ENCODE measurements at places on chromosomes 7 and 10. TPM values are rescaled to one million over a fixed set of nuclear protein-coding genes. Genes with fewer than 3 reads are reported as not detected.
A peak's percentile ranks its signal among the peaks of the same experiment; 100 is the strongest.

DNA sequence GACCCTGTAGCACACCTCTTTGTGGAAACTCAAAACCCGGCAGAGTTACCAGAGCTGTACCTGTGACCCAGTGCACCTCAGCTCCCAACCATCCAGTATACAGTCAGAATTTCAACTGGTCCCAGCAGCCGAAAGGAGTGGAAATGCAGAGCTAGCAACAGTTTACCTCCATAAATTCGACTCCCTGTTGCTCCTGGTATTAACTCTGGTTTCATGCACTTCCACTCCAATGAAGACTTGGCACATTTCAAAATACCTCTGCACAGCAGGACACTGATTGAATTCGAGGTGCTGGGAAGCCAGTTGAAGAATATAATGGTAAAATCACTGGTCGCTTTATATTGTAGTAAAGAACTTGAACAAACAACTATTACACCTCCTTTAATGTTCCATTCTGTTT lies 17.9 kb upstream of the TIAL1 start:
- no peak for DNase-seq

Gene SSC4D
- total RNA-seq = 0.23 TPM

Gene SPDYE11
- not detected for total RNA-seq

DNA sequence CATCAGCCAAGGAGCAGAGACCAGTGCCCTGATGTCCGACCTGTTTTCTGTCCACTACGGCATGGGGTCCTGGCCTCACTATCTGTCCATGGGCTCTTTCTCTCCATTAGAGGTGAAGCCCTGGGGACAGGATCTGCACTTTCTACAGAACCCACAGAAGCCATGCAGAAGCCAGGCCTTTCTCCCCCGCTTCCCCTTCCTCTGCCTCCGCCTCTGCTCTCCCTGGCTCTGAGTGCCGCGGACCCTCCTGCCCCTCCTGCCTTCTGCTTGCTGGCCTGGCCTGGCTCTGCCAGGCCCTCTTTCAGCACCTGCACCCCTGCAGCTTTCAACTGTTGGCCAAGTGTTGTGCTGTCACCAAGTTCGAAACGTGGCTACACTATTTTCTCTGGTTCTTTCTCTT lies 439.8 kb upstream of the ZMIZ1 start:
- DNase-seq = no peak

GRCh38 chr7:1262441-1262840 lies 29.8 kb downstream of the UNCX start:
- DNase-seq = no peak

DNA sequence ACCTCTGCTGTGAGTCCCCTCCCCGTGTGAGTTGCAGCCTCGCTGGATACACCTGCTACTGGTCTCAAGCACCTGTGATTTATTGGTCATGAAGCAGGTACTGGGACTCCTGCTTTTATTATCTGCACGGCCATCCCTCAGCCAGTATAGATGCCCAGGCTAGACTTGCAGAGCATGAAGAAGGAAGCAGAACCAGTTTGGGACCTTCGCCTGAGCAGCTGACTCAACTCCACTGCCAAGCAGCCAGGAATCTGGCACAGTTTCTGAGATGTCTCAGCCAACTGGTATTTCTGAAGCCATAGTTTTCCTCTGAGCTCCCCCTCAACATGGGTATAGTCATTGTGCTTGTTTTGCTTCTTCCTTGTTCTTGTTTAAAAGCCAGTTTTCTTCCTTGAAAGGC lies 28.0 kb upstream of the SLC39A12 start:
- no peak for DNase-seq

- no peak for DNase-seq
Measured at GRCh38 chr10:86943316-86944030, 13.9 kb downstream of the MMRN2 start.

Gene CYP2C18
- not detected for total RNA-seq

Gene SPDYE8
- total RNA-seq = not detected

GRCh38 chr10:4693967-4694366 lies 132.0 kb upstream of the AKR1E2 start:
- DNase-seq = no peak

Gene SEC31B
- 120 TPM for total RNA-seq

GRCh38 chr10:5987747-5988146 lies 10.4 kb upstream of the IL15RA start:
- DNase-seq = peak; percentile 36

DNA sequence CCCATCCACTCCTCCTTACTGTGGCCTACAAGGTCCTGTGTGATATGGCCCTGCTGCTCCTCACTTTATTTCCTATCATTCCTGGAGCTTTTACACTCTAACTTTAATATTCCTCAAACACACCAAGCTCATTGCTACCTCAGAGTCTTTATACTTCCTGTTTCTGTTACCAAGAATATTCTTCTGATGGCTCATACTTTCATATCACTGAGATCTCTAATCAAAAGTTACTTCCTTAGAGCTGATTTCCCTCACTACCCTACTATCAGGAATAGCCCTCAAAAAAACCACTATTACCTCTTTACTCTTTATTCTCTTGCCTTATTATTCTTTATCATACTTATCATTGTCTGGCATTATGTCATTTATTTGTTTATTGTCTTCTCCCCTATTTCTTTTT lies 5.8 kb upstream of the PPP3CB start:
- no peak for DNase-seq

GRCh38 chr7:158270106-158270775 lies 317.4 kb downstream of the PTPRN2 start:
- no peak for DNase-seq

DNA sequence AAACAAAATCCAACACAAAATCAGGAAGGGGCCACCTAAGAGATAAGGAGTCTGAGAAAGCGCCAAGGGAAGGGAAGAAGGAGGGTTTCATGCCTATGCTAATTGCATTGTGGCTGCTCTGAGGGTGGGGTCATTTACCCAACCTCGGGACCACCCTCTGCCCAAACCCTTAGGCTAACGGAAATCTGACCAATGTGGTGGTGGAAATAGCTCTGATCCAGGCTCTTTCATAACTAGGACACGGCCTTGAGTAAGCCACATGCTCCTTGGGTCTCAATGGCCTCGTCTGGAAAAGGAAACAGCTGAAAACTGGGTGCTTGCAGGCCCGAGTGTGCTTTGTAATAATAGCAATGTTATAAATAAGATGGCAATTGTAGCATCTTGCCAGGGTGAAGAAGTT lies 14.9 kb upstream of the SRGN start:
- no peak for DNase-seq

DNA sequence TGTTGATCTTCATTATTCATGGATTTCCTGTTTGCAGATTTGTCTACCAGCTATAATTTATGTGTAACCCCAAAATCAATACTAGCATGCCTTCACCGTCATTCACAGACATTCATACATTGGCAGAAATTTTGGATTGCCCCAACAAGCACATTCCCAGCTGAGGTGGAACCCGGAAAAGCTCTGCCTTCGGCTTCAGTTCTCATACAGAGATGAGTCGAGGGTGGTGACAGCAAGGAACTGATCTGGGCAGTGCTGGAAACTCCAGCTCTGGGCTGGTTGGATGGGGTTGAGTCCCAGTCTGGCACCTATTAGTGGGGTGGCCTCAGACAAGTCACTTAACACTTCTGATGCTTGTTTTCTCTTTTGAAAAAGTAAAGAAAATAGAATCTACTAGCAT lies 267.5 kb downstream of the SNX13 start:
- DNase-seq = no peak

Gene CALCR
- total RNA-seq = not detected

Gene AKR1E2
- total RNA-seq = 2.5 TPM

- DNase-seq = no peak
Measured at GRCh38 chr10:128137877-128138276, 11.7 kb upstream of the MKI67 start.

- no peak for DNase-seq
Measured at GRCh38 chr10:71255808-71256660, 43.7 kb downstream of the UNC5B start.

DNA sequence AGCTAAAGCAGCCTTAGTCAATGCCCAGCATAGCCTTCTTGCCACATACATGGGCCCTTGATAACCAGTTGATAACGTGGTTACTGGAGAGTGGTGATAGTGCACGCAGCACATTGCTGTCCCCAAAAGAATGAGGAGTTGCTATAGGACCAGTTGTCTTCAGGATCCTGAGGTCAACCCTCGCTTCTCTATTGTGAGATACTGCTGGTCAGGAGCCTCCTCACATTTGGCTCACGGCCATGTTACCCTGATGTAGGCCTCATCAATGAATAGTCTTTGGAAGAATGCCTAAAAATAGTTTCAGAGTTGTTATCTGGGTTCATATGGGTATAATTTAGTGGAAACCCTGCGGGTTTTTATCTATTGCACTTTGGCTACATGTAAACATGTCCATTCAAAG lies 230.7 kb downstream of the VTI1A start:
- DNase-seq = no peak

- DNase-seq = no peak
Measured at GRCh38 chr7:26627891-26628341, 236.5 kb downstream of the SKAP2 start.

DNA sequence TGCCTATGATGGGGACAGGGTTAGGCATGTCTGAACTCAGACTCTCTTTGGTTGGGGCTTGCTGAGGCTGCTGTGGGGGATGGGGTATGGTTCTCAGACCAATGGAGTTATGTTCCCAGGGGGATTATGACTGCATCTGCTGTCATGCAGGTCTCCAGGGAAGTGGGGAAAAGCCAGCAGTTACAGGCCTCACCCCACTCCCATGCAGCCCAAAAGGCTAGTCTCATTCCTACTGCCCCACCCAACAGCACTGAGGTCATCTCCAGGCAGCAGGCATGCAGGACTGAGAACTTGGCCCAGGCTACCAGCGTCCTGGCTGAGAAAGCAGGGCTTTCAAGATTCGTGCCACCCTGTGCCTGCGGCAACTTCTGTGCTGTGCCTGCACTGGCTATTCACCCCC lies 373.3 kb downstream of the HTR7 start:
- no peak for DNase-seq

Gene HACD1
- 6.6 TPM for total RNA-seq

GRCh38 chr7:377080-378040 lies 87.4 kb downstream of the FOXL3 start:
- no peak for DNase-seq

Gene NPC1L1
- total RNA-seq = not detected

Gene CLRN3
- not detected for total RNA-seq

- DNase-seq = no peak
Measured at GRCh38 chr7:130899638-130900401, 165.8 kb upstream of the KLF14 start.

Gene FXYD4
- total RNA-seq = 0.37 TPM

- DNase-seq = no peak
Measured at GRCh38 chr7:141837683-141838082, 3.6 kb downstream of the PRSS37 start.

DNA sequence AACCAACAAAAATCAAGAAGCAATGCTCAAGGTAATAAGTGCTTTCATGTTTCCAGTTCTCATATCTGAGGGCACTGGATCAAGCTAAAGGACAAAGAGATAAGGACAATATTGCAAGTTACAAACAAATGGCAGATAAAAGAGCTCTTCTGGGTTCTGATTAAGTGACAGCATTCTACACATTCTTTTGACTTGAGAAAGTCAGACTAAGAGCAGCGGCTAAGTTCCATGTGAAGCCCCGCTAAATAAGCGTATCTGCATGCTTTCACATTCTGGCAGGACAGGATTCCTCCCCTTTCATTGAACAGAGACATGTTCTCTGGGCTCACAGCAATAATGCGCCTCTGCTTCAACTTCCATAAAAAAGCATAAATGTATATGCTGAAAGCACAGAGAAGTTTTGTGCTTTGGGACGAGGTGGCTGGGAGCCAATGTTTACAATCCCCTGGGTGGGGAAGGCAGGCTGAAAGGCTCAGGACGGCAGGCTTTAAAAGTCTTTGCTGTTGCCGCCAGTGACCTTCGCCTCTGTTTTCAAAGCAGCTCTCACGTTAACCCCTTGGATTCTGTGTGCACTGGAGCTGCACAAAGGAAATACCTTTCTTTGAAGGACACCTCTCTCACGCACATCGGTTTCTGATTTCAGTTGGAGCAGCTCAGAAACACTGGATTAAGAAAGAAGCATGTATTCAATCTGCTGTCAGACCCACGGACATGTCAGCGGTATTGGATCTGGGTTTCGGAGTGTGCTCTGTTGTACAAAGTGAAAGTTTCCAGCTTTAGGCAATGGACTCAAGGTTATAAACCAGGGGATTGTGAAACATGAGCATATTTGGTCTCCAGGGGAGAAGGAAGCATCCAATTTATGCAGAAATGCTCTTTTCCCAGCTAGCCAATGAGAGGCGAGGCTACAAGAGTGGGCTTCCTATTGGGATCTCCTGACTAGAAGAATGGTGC lies 105.4 kb upstream of the FAM133B start:
- no peak for DNase-seq

DNA sequence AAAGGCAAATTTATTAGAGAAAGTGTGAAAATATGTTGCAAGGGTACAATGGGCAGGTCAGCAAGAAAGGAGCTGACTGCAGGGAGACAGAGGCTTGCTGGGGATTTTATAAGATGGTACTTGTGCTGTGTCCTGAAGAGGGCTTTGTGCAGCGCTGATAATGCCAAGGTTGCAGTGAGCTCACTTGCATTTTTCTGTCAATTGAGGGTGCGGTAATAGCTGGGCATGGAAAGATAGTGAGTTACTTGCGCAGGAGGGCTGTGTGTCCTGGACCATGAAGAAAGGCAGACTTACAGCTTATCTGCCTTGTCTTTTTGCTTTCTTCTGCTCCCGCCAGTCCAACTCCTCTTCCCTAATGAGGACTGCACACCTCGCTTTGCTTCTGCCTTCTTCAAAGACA lies 12.5 kb downstream of the CDC123 start:
- DNase-seq = no peak

- peak; percentile 23 for DNase-seq
Measured at GRCh38 chr10:132064771-132065437, 842 bp upstream of the JAKMIP3 start.

Gene HOXA13
- not detected for total RNA-seq

DNA sequence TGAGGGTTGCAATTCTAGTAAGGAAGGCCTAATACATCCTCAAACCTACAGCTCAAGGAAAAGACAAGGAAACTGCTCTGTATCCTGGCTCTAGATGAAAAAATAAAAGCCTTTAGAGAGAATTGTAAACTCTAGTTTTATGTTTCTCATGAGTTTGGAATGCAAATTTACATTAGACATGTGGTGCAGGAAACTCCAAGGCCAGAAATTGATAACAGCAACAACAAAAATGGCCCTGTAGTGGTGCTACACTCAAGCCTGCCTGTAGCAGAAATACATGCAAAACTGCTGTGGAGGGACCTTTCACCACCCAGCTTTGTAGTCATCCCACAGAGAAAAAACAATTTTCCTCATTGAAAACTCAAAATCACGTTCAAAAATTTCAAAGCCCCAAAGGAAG lies 546.7 kb upstream of the LRRN3 start:
- DNase-seq = no peak

Gene PAPOLB
- total RNA-seq = not detected

DNA sequence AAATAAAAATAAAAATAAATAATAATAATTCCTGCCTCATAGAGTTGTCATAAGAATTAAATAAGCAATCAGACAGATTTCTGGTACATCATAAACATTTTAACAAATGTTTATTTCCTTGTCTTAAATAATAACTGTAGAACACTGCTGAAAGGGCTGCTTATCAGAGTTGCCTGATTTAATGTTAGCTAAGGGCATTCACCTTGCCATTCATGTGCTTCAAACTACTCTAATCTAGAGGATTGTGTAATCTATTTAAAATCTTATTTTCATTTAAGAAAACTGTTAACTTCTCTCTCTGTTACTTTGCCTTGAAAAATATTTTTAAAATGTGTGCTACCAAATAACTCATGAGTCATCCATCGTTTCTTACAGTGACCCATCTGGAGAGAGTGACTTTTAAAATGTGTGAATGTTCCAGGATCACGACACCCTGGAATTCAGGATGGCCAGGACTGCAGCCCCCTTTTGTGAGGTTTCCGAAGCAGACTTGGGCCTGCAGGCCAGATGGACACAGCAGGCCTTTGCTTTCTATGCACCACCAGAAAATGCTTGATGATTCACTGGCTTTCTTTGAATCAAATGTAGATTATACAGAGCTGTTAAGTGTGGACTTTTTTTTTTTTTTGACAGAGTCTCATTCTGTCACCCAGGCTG lies 109.1 kb upstream of the TNS3 start:
- no peak for DNase-seq

Data from activated CD8-positive, alpha-beta memory T cell treated with anti-CD3 and anti-CD28 coated beads, Interleukin-2, amount 10 ng/mL, durations not matched to agents 7 days and 5 days (primary cell).